ENCODE measurements at places on chromosomes 7 and 10. TPM values are rescaled to one million over a fixed set of nuclear protein-coding genes. Genes with fewer than 3 reads are reported as not detected.

The CDH23 gene
- 7.6 TPM for polyA plus RNA-seq

The NIPSNAP2 gene
- 47.7 TPM for polyA plus RNA-seq

The MUC12 gene
- not detected for polyA plus RNA-seq

The TAS2R38 gene
- not detected for polyA plus RNA-seq

The ASAH2 gene
- 4.4 TPM for polyA plus RNA-seq

The MMRN2 gene
- polyA plus RNA-seq = 0.52 TPM

The NACAD gene
- polyA plus RNA-seq = 4.8 TPM

The PTF1A gene
- polyA plus RNA-seq = not detected

The CALHM1 gene
- not detected for polyA plus RNA-seq

The C7orf25 gene
- 1.8 TPM for polyA plus RNA-seq

The DDX50 gene
- polyA plus RNA-seq = 26.6 TPM

The TAS2R5 gene
- not detected for polyA plus RNA-seq

The FAM237B gene
- not detected for polyA plus RNA-seq

The CNNM1 gene
- 10.4 TPM for polyA plus RNA-seq

The NDUFB8 gene
- 756 TPM for polyA plus RNA-seq

The PAX4 gene
- not detected for polyA plus RNA-seq

The PCLO gene
- polyA plus RNA-seq = 58.0 TPM

The IDI2 gene
- polyA plus RNA-seq = not detected

The NKX2-3 gene
- polyA plus RNA-seq = not detected

The NPY4R gene
- not detected for polyA plus RNA-seq

The PSD gene
- 1.7 TPM for polyA plus RNA-seq

The SAP25 gene
- not detected for polyA plus RNA-seq

The NPSR1 gene
- polyA plus RNA-seq = not detected

The CDK14 gene
- 98.2 TPM for polyA plus RNA-seq

The NODAL gene
- polyA plus RNA-seq = 0.99 TPM

The MRPS16 gene
- polyA plus RNA-seq = 22.2 TPM

The FGL2 gene
- polyA plus RNA-seq = 699 TPM

The ELOVL3 gene
- 1.8 TPM for polyA plus RNA-seq

The GCK gene
- polyA plus RNA-seq = 3.7 TPM

The NOS3 gene
- not detected for polyA plus RNA-seq

The EPHB6 gene
- 58.4 TPM for polyA plus RNA-seq

The ANKRD30A gene
- polyA plus RNA-seq = not detected

The RADIL gene
- polyA plus RNA-seq = 0.52 TPM

The SLC18A2 gene
- 1.1 TPM for polyA plus RNA-seq

The AGAP6 gene
- 2.5 TPM for polyA plus RNA-seq

The SUN1 gene
- 56.9 TPM for polyA plus RNA-seq

The TUBGCP2 gene
- 31.8 TPM for polyA plus RNA-seq

The TSC22D4 gene
- polyA plus RNA-seq = 2.3 TPM

The SPDYE16 gene
- polyA plus RNA-seq = 0.51 TPM

The UBTD1 gene
- not detected for polyA plus RNA-seq

The SLC25A28 gene
- 24.0 TPM for polyA plus RNA-seq

The PHYH gene
- polyA plus RNA-seq = 79.3 TPM
